ENCODE measurements at places on chromosomes 4 and X.
A peak's percentile ranks its signal among the peaks of the same experiment; 100 is the strongest.

DNA sequence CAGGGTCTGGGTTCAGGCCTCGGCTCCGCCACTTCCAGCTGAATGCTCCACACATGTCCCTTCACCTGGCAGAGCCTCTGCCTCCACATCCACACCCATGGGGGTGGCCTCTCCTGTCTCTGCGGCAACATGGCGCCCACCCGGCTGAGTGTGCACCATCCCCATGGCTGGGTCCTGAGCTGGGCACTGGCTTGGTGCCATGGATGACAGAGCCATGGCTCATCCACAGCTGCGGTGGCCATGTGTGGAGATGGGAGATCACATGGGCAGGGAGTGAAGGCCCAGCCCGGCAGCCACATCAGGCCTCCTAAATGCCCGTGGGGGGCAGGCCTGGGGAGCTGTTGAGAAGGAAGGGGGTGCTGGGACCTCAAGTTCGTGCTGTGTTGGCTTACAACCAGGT, 213.7 kb downstream of the AFAP1 start:
- no peak for DNase-seq

GRCh38 chr4:139606579-139607501, 50.8 kb upstream of the SETD7 start:
- no peak for DNase-seq

- no peak for DNase-seq
Measured at GRCh38 chr4:185207466-185207865, 1.9 kb upstream of the SNX25 start.

DNA sequence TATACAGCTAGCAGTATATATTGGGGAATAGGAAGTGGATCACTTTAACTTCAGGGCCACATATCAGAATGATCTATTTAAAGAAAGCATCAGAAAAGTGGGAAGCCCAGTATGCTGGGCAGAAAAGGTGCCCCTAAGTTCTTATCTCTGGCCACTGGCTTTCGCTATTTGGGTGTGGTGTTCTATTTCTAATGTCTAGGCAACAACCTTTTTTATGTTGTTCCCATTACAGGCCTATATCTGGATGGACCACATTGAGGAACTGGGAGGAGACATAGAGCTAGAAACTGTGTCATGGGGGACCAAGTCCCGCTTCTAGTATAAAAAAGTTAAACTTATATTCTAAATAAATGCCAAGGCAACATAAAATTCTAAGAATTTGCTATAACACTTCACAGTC, 935.6 kb downstream of the PDHA2 start:
- no peak for DNase-seq

DNA sequence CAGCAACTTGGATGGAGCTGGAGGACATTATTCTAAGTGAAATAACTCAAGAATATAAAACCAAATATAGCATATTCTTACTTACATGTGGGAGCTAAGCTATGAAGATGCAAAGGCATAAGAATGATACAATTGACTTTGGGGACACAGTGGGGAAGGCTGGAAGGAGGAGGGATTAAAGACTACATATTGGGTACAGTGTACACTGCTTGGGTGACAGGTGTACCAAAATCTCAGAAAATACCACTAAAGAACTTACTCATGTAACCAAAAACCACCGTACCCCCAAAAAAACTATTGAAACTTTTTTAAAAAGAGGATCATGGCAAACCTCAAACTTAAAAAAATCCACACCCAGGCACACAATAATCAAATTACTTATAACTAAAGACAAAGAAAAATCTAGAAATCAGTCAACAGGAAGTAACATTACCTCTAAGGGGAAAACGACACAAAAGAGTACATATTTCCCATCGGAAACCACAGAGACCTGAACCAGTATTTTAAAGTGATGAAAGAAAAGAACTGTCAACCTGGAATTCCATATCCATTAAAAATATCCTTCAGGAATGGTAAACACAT, 241.8 kb downstream of the PRDM5 start:
- no peak for DNase-seq

GRCh38 chr4:154908168-154908567, 127.1 kb downstream of the RBM46 start:
- no peak for DNase-seq

DNA sequence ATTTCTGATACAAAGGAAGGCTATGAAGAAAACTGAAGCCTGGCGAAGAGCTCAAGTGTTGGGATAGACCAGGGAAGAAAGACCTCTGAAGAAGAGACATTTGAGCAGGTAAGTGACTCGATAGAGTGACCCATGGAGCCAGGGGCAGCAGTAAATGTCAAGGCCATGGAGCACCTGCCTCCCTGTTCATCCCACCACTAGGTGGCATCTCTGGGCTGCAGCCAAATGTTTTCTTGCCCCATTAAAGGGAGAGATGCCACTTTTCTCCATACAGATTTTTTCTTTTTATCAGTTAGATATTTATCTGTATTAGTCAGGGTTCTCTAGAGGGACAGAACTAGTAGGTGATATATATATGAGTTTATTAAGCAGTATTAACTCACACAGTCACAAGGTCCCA, 4.9 kb upstream of the ZNF81 start:
- peak; percentile 35 for DNase-seq

DNA sequence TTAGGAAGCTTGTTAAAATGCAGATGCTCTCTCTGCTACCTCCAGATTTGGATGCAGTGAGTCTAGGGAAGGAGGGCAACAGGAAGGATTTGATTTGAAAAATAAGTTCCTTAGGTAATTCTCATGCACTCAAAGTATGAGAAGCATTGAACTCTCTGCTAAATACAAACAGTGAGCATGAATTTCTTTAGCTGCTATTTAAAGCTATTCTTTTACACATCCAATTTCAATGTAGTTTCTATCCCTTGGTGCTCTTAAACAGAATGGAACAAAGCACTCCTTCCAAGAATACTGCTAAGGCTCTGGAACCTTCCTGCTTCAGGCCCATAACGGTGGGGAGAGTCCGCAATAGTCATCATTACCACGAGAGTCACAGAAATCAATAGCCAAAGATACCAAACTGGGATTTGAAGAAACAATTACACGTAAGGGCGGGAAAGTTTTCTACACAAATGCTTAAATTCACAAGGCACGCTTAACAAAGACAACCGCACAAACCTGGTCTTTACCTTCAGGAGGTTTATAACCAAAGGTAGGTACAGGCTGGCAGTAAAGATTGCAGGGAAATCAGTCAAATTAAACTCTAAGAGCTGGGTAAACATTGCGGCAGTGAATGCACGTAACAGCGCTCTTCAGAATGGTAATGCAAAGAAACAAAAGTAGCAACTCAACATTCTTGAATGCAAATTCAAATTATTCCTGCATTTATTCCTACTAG, 123.2 kb upstream of the NAP1L5 start:
- no peak for DNase-seq

GRCh38 chr4:113447061-113447460, 314.5 kb downstream of the CAMK2D start:
- no peak for DNase-seq

- DNase-seq, result no peak
Measured at GRCh38 chr4:99540277-99540939, 23.4 kb downstream of the TRMT10A start.

DNA sequence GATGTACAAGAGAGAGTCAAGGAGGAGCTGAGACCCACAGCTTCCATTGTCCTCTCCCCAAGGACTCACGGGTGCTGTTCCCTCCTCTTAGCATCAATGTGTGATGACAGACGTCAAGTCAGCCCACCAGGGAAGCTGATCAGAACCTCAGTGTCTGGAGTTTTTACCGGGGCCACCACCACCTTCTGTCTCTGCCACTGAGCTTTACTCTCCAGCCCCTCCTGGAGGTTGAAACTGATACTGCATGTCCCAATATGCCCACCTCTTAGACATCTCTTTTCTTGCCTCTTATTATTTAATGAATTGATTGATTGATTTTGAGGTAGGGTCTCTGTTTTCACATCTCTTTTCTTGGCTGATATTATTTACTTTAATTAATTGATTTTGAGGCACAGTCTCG, 10.3 kb upstream of the AKAP17A start:
- peak; percentile 57 for DNase-seq

DNA sequence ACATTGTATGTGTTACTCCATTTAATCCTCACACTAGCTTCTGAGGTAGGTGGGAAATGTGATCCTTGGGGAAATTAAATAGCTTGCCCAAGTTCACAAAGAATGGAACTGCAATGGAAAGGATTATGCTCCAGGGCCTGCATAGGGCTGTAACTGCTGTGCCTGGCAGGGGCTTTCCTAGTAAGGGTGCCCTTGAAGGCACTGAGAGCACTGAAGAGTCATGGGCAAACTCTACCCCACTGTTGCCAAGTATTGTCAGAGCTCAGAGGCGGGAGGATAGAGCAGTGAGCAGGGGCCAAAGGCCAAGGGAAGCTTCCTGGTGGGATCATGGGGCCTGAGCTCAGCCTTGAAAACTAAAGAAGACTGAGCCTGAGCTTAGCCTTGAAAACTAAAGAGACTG, 133.0 kb upstream of the NALF2 start:
- no peak for DNase-seq

- no peak for DNase-seq
Measured at GRCh38 chrX:147853701-147854100, 58.0 kb upstream of the FMR1 start.

DNA sequence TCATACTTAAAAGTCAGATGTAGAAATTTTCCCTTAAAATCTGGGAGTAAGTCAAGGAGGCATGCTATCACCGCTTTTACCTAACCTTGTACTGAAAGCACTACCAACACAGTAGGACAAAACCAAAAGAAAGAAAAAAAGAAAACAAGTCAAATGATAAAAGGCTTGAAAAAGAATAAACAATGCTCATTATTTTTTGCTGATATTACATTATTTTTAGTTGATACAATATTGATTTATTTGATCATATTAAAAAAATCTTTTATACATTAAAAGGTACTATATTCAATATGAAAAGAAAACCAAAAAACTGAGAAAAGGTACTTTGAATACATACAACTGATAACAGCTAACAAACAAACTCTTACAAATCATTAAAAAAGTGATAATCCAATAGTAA, 164.3 kb downstream of the FAM13A start:
- DNase-seq, result no peak

DNA sequence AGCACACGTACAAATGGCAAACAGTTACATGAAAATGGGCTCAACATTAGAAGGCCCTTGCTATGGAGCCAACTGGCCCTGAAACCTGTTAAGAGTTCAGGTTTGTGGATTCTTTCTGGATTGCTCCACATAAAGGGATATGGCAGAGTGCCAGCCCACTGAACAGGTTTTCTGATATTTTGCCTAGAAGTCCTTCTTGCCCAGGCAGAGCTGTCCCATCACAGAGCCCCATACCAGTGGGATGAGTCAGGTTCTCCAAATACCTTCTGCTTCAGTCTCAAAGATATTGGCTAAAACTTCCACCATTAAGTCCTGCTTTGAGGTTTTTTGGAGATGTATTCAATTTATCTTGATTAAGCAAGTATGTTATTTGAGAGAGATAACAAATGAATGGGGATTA, 146.8 kb upstream of the IL1RAPL2 start:
- no peak for DNase-seq

- no peak for DNase-seq
Measured at GRCh38 chrX:50705042-50705441, 109.0 kb downstream of the SHROOM4 start.

DNA sequence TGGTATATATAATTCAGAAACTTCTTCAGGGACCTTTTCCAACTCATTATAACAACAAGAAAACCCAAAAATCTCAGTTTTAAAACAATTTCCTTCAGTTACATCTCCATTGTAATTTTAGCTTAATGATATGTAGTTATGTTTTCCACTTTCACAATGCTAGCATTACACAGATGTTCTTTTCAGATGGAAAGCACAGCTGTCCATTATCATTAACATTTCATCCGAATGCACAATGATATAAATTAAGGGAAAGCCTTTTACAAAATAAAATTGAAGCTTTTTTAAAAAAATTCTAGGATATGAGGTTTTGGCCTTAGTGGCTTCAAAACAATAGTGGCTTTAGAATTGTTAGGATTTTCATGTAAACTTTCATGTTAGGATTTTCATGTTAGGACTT, 389.2 kb downstream of the ADAM29 start:
- no peak for DNase-seq

- DNase-seq, result no peak
Measured at GRCh38 chrX:45768666-45769236, 568.1 kb upstream of the DIPK2B start.

DNA sequence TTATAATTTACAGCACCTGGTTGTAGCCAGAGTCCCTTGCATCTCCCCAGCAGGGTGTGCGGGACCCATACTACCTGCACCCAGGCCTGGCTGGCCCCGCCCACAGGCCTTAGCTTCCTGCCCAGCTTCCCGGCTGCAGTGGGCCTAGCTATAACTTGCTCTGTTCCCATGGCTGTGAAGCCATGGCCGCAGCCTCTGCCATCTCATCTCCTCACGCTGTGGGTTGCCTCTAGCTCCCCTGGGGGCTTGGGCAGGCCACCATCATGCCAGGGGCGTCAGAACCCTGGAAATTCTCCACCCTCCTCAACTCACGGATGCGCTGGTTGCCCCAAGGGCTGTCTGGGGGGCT, 26.1 kb upstream of the SORBS2 start:
- no peak for DNase-seq

- no peak for DNase-seq
Measured at GRCh38 chr4:146340798-146341197, 126.5 kb downstream of the REELD1 start.

DNA sequence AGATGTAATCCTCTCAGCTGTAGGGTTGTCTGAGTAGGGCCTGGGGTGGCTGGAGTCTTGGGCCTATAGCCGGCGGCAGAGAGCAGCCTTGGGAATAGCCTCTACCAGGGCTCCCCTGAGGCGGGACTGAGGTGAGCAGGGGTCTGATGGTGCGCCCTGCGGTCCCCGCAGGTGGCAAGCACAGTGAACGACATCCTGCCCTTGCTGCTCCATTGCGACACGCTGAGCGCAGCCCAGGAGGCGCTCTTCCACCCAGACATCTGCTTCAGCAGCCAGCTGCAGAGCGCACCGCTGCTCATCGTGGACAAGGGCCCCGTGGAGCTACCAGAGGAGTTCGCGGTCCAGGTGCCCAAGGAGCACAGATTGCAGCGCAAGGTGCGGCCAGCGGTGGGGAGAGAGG, 317.0 kb downstream of the ADGRL3 start:
- no peak for DNase-seq

Measured in activated T-cell treated with anti-CD3 and anti-CD28 coated beads for 1 hour (primary cell).